Stimulated activated CD4-positive, alpha-beta T cell treated with anti-CD3 and anti-CD28 coated beads, Interleukin-15, amount 100 ng/mL, for 1 hour (primary cell): ENCODE measurements at places on chromosomes 12 and 14.

DNA sequence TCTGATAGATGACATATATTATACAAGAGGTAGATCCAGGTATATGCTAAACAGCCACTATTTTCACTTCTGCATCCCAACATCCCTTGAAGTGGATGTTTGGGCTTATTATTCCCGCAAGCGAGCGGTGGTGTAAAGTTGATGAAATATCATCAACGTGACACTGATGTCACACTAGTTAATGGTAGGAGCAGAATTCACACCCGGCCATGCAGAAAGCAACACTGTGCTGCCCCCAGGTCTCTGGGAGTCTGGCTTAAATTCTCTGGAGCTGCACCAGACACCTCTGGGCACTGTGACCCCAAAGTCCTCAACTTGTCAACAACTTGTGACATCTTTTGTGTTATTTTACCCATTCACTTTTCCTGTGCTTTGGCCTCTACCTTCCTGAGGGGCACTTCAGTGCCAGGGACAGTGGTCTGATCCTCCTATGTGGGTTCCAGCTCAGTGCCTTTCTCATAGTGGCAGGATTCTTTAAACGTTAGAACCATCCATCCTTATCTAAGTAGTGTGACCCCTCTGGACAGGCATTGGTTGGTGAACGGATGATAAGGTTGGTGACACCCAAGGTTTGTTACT lies 952 bp downstream of the DRAM1 start:
- no peak for DNase-seq

GRCh38 chr12:132076711-132077110 lies 67.4 kb downstream of the DDX51 start:
- DNase-seq = no peak

- no peak for DNase-seq
Measured at GRCh38 chr14:101135796-101136742, 232.5 kb upstream of the RTL1 start.

DNA sequence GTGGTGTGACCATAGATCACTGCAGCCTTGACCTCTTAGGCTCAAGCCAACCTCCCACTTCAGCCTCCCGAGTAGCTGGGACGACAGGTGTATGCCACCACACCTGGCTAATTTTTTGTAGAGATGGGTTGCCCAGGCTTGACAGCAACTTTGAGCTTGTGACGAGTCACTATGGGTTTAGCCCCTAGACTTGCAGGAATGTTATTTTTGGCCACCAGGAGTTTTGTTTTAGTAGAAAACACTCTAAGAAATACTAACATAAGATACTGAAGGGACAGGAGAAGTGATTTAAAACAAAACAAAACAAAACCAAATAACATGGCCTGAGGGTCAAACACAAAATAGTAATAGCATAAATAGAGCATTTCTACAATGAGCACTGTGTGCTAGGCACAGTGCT lies 26.4 kb downstream of the SETD3 start:
- DNase-seq = no peak

GRCh38 chr12:95600567-95600966 lies 49.3 kb upstream of the USP44 start:
- no peak for DNase-seq

GRCh38 chr12:102024765-102025164 lies 37.0 kb downstream of the WASHC3 start:
- DNase-seq = no peak

- no peak for DNase-seq
Measured at GRCh38 chr12:110345176-110345661, 58.3 kb downstream of the ANAPC7 start.

DNA sequence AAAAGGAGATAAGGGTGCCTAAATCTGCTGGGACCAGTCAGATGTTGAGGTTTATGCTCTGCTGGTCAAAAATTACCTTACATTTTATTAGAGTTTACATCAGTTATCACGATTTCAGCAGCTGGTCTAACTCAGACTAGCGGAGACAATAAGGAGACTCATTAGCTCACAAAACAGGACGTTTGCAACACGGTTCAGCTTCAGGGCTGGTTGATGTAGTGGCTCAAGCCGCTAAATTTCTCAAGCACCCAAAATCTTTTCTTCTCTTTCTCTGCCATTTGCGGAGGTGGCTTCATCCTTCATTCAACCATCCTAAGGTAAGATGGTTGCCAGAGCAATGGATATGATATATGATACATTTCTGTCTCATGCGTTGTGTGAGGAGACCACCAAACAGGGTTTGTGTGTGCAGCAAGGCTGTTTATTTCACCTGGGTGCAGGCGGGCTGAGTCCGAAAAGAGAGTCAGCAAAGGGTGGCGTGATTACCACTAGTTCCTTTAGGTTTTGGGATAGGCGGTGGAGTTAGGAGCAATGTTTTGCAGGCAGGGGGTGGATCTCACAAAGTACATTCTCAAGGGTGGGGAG lies 30.3 kb upstream of the CLIP1 start:
- DNase-seq = no peak

DNA sequence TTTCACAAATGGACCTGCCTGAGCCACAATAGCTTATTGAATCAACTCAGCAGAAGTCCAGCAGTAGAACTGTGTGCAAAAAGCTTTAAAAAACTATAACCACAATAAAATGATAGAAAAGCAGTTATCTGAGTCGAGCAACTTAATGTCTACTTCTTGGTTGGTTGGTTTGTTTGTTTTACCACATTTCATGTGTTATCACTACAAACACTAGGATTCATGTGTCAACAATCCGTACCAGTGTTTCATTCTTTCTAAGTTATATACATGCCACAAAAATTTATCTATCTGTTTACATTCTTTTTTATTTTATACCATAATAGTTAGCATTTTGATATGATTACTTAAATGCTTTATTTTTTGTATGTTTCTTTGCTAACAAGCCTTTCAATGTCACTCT lies 339.0 kb downstream of the KCNH5 start:
- DNase-seq = no peak

GRCh38 chr12:116687888-116688287 lies 50.0 kb downstream of the SPRING1 start:
- peak; percentile 12 for DNase-seq

DNA sequence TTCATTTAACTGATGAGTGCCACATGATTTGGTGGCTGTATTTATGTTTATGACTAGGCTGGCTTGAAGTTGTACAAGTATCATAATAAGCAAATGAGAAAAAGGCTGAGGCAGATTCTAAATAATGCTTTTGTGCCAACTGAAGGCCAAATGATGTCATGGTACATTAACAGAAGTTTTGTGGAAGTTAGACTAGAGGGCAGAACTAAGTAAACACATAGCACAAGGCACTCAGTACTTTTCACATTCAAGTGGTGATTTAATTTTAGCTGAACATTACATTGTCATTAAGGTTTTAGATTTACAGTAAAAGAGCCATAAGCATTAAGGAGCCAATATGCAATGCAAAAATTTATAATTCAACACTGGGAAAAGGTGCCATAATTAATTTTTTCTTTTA lies 21.1 kb downstream of the PPP1CC start:
- DNase-seq = no peak

GRCh38 chr14:72792051-72792788 lies 101.7 kb downstream of the DPF3 start:
- DNase-seq = no peak

DNA sequence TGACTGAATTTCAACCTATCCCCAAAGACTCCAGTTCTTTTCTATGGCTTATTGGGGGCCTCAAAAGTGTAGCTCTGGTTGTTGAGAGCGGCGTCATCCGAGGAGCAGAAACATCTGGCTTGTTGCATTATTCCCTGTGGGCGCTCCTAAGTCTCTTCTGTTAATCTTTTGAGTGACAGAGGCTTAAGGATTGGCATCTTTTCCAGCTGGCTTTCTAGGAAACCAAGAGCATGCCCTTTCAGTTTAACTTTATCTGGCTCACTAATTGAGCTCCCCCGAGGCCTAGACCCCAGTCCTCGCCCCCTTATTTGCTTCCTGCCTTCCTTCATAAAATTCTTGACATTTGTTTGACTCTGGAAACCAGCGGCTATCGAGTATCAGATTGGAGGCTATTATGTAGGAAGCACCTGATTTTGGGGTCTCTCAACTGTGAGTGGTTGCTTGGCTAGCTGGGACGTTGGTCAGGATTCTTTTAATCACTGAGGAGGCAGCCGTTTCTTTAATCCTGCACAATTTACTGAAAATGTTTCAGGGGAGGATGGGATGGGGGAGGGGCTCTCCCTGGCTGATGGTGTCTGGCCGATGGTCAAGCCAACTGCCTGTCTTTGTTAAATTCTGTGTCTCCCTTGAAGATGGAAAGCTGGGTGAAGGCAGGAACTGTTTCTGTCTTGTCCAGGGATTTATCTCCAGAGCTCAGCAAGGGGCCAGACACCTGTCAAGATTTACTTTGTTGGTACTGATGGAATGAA lies 3.1 kb downstream of the SMOC1 start:
- DNase-seq = no peak

DNA sequence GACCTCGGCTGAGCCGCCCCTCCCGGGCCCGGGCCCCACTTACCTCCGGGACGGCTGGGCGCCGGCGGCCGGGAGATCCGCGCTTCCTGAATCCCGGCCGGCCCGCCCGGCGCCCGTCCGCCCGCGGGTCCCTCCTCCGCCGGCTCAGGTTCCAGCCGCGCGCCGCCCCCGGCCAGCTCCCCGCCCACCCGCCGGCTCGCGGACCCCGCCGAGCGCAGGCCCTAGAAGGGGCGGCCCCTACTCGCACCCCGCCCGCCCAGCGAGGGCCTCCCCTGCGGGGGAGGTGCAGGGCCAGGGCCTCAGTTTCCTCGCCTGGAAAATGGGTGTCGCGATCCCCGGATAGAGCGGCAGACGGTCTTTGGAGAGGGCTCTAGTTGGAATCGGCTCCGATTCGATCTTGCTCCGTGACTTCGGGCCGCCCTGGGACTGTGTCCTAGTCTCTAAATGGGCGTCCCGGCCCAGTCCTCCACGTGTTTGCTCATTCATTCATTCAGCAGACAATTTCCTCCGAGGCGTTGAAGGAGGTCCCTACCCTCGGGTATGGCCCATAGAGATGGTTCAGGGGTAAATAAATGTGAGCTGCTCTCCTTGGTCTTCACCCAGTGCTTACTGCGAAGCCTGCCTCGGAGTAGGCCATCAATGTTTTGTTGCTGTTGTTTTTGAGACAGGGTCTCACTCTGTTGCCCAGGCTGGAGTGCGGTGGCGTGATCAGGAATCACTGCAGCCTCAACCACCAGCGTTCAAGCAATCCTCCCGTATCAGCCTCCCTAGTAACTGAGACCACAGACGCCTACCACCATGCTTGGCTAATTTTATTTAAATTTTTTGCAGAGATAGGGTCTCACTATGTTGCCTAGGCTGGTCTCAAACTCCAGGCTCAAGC lies at the start of gene TRPV4:
TSS of gene TRPV4 (minus strand) at position 92 of the 883 bp plus-strand sequence. CDS start 18,602 bp downstream, outside the sequence.
- no peak for DNase-seq

- DNase-seq = no peak
Measured at GRCh38 chr14:78153064-78153341, 17.2 kb upstream of the NRXN3 start.

DNA sequence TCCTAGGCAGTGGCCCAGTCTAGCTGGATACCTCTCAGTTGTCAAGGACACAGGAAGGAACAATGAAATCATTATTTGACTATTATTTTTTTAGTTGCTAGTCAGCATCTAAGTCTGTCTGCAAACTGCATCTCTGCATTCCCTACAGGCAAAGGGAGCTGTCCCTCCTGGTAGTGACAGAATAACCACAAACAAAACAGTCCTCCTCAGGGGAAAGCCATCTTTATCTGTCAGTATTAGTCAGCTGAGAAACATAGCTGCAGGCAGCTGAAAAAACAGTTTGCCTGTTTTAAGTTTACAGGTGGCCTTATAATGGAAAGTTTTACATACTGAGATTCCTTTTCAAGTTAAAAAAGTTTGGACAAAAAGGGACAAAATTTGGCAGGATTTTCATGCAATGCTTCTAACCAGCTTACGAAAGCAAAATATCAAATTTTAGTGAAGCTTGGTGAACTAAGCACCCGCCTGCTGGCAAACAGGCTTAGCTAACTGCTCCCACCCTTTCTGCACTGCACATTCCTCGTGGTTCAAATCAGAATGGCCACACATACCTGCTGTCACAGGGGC lies 29.5 kb downstream of the SLC25A21 start:
- DNase-seq = no peak

GRCh38 chr14:19771895-19772430 lies 1.3 kb upstream of the OR4M1 start:
- no peak for DNase-seq

GRCh38 chr12:131367983-131368667 lies 342.8 kb upstream of the SFSWAP start:
- no peak for DNase-seq

DNA sequence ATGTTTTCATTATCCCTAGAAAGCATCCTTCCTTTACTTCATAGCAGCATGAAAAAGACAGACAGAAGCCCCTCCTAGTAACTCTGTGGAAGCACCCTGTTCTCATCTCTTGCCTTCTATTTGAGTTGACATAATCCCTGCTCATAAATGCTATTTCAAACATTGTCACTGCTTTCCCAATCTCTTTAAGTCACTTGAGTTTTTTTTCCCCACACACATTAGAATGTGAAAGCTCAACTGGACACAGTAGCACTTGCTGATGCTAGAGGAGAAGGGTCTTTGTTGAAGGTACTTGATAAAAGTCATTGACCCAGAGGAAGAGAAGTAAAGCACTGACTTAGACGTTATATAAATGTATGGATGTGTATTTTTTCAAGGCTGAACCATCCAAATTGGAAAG lies 3.0 kb downstream of the E2F7 start:
- DNase-seq = no peak

GRCh38 chr12:58086930-58087329 lies 145.6 kb downstream of the ATP23 start:
- DNase-seq = no peak

GRCh38 chr14:21553266-21553665 lies 26.6 kb downstream of the OR10G3 start:
- DNase-seq = no peak

DNA sequence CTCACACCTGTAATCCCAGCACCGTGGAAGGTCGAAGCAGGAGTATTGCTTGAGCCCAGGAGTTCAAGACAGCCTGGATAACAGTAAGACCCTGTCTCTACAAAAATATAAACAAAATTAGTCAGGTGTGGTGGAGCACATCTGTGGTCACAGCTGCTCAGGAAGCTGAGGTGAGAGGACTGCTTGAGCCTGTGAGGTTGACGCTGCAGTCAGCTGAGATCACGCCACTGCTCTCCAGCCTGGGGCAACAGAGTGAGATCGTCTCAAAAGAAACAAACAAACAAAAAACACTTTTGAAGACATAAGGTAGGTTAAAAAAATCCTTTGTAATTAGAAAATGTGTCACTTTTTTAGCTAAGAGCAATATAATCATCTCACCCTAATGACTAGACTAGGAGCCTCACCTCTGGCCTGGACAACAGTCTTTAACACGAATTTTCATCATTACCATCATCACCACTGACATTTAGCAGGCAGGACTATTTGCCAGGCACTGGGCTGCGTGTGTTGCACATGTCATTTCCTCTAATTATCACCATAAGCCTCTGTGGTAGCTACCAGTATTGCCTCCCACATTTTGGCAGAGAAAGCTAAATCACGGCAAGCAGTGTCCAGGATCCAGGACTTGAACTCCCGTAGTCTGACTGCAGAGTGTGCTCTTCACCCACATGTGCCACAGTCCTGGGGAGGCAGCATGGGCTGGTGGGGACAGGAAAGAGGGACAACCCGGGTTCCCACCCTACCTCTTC lies 4.6 kb upstream of the SYCP3 start:
- no peak for DNase-seq

GRCh38 chr12:123289911-123290310 lies 18.3 kb upstream of the CDK2AP1 start:
- DNase-seq = no peak

- DNase-seq = no peak
Measured at GRCh38 chr12:19726122-19726521, 286.8 kb downstream of the AEBP2 start.
